Liver (tissue), 10 donors: ENCODE measurements at places on chromosomes 4 and X.
A peak's percentile ranks its signal among the peaks of the same experiment; 100 is the strongest.

GRCh38 chr4:5885733-5886132 lies 7.2 kb downstream of the CRMP1 start:
- no peak for DNase-seq

GRCh38 chrX:85109235-85109634 lies 105.6 kb downstream of the APOOL start:
- DNase-seq: no peak

DNA sequence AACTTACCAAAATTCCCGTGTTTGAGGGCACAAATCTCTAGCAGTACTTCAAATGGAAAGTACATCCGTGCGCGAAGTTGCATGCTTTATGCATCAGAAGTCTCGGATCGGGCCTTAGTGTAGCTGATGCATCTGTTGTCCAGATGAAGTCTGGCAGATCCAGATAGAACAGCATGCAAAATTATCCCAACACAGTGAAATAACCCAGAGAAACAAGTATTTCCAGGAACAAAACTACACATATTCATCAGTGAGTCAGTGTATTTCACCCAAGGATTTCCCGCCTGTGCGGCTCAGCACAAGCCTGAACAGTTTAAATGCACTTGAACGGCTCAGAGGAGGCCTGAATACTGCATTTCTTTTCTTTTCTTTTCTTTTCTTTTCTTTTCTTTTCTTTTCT lies 27.4 kb upstream of the CLDN24 start:
- DNase-seq: no peak

DNA sequence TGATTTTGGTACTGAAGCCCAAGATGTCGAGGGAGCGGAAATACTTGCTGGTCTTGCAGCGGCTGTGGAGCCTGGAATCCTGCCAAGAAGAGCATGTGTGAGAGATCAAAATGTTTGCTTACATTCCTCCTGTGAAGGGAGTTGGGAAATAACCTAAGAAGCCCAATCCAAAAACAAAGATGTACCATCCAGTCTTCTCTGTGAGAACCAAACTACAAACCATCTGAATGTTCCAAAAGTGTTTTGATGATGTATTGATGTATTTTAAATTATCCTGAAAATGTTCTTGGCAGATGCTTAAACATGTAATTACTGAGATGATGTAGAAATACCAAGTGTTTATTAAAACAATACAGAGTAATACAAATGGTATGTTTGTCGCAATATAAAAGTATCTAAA lies 10.1 kb upstream of the ADH1A start:
- peak; percentile 49 for DNase-seq

- DNase-seq: no peak
Observed at GRCh38 chrX:52359614-52360232, 9.1 kb upstream of the XAGE2 start.

DNA sequence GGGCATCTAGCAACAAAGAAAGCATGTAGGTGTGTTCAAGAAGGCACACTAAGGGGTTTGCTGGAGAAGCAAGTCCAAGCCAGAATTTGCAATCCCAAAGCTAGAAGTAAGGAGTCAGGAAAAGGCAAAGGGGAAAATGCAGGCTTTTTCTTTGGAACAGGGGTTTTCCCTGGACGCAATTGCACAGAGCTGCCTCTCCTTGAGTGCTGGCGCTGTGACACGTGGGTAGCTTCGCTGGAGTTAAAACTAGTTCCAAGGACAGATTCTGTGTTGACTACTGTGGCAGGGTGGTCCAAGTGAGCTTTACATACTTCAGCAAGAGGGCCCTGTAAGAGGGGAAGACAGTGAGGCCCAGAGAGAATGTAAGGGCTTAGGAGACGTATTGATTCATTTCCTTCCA lies 277.1 kb downstream of the ADGRA3 start:
- DNase-seq: no peak

- DNase-seq: no peak
Observed at GRCh38 chr4:188428935-188429334, 289.7 kb downstream of the TRIML1 start.

- DNase-seq: peak; percentile 39
Observed at GRCh38 chrX:38804682-38805431, 3.6 kb downstream of the MID1IP1 start.

- no peak for DNase-seq
Observed at GRCh38 chrX:142089193-142089592, 115.9 kb downstream of the MAGEC2 start.

DNA sequence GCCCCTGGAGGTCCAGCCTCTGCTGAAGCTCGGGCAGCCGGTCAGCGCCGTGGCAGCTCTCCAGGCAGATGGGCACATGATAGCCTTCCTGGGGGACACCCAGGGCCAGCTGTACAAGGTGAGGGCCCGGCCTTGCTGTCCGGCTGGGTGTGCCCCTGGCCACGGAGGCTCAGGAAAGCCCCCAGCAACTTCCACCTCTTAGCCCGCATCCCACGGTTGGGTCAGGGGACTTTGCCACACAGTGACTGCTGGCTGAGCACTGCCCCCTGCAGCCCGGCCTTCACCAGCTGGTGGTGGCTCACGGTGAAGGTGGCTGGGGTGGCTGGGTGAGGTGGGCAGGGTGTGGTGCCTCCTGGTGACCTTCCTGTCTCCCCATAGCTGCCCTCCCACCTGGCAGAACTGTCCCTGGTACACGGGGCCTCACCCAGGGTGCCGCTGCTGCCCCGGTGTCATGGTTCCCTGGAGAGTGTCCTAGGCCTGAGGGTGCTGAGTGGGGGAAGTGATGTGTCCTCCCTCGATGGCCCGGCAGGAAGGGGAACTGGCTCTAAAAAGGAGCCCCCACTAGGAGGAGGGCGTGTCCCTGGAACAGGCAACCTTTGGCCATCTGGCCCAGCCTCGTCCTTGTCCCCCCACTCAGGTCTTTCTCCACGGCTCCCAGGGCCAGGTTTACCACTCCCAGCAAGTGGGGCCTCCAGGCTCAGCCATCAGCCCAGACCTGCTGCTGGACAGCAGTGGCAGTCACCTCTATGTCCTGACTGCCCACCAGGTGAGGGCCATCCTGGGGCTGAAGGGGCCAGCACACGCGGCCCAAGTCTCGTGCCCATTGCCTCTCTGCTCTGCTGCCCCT lies 4.5 kb downstream of the PLXNB3 start:
- no peak for DNase-seq
